ENCODE measurements at places on chromosomes 6 and 20.

DNA sequence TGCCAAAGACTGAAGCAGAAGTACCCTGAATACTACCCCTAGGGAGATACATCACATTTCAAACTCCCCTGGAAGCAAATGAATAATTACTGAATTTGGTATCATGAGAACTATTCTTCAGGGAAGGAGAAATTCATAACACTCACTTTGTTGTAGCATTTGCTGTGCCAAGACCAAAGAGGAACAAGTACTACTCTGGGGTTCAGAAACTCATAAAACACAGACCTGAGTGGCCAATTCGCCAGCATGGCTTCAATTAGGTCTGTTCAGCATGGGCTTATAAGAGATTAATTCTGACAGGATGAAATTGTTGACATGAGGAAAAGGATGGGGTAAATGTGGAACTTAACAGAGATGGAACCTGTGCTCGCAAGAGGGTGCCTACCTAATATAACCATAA lies 6.5 kb downstream of the ELOVL5 start:
- no peak for DNase-seq

GRCh38 chr6:33738153-33738552 lies 8.6 kb downstream of the IP6K3 start:
- DNase-seq: no peak

DNA sequence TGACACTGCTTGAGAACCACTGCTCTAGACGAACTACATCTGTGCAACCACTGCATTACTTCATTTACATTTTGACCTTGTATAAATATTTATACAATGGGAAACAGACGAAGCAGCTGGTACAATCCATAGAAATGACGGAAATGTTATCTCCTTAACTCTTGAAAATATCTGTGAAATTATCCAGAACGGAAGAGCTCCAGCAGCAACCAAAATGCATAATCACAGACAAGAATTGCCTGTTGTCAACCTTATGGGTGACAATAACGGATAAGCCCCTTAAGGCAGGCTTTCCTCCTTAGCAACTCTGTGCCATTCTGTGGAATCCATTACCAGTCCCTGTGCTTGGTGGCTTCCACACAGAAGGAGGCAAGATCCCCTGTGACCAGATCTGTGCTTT lies 115.4 kb downstream of the DTNBP1 start:
- DNase-seq: no peak

- no peak for DNase-seq
Observed at GRCh38 chr6:152206072-152206818, 398.8 kb downstream of the ESR1 start.

- DNase-seq: no peak
Observed at GRCh38 chr20:19835533-19836222, 77.6 kb downstream of the RIN2 start.

- DNase-seq: no peak
Observed at GRCh38 chr6:32132110-32132509, 2.0 kb upstream of the FKBPL start.

DNA sequence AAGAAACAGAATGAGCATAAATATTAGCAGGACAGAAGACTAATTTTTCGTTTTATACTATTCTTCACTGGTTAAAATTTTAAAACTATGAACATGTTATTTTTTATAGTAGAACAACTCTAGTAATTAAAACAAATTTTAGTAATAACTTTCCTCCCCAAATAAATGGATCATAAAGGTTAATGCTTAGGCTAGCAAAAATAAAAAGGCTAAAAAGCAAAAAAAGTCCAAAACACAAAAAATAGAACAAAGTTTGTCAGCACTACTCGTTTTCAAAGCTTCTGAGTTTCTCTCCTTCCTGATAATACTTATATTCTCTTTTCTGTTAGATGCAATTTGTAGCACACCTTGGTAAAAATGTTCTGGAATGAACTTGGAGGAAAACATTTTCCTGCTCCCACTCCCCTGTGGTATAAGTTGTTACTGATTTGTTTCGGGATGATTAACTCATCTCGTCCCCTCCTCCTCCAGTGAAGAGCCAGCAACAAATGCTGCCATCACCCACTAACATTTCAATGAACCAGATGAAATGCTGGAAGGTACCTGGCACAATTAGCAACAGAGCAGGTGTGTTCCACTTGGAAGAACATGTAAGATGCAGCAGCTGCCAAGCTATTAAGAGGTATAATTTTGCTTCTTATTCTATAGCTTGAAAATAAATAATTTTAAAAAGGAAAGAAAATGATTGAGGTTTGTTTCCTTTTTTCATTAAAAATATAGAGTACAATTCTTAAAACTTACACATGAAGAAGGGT lies 130.5 kb downstream of the MYB start:
- DNase-seq: no peak

DNA sequence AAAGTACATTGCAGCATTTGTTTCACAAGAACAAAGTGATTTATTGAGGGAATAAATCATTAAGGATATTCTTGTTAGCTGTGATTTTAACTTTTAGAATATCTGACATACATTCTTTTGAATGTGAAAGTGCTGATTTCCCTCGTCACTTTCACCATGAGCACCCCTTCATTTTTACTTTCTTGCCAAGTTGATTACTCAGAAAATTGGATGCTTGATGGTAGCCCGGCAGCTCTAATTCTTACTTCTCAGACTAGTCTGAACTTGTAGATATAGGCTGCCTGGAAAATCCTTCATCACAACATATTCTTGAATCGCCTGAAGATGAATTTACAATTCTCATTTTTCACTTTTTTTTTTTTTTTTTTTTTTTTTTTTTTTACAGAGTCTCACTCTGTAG lies 147.1 kb upstream of the SMLR1 start:
- DNase-seq: peak; percentile 16

DNA sequence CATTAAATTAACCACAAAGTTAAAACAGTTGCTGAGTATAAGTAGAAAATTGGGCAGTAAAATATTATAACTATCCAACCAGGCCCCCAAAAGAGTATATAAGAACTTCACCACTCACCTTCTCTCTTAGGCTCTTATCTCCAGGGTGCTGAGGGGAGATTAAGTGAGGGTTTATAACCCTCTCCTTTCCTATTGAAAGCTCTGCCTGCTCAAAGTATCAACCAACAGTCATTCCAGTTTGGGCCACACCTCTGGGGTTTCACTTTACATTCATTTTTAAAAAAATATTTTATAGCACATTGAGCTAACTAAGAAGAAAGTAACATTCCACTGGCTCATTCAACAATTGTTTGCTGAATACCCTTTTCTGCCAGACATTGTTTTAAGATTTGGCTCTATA lies 22.1 kb downstream of the GSTA4 start:
- no peak for DNase-seq

- DNase-seq: no peak
Observed at GRCh38 chr6:156980515-156980914, 203.3 kb downstream of the ARID1B start.

DNA sequence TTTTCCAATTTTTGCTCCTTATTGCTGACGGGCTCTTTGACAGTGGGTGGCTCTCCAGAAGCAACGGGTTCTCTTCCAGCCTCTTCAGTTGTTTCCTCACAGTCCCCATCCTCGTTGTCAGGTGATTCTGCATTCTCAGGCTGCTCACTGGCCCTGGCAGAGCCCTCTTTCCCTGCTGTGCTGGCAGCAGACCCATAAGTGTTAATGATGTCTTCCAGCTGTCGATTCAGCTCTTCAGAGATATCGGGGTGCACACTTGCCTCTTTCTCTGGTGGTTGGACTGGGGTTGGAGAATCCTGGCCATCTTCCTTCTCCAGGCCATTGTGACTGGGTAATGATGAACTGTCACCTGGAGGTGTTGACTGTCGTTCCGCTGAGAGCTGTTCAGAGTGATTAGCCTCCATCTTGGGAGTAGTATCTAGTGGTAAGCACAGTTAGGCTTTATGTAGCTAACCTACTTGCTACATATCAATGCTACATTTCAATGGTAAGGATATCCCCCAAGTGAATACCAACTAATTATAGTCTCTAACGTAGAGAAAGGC lies 3.2 kb downstream of the TXLNB start:
- no peak for DNase-seq

GRCh38 chr6:31495580-31495979 lies 2.4 kb upstream of the MICB start:
- peak; percentile 20 for DNase-seq

DNA sequence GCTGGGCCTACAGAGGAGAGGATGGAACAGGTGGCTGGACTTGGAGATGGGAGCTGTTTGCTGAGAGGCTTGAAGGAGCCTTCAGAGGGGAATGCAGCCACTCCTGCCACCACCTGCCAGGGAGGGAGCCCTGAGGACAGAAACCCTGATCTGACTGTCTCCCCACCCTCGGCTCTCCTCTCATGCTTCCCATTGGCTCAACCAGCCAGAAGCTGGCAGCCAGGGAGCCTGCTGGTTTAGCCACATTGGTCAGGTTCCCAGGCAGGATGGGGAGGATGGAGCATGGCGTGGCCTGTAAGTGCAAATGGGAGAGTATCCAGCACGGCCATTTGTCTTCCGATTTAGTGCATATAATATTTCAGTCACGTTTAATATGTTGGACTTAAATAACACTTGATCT lies 12.8 kb downstream of the TREM1 start:
- DNase-seq: no peak

- no peak for DNase-seq
Observed at GRCh38 chr6:150090328-150090727, 21.4 kb upstream of the ULBP3 start.

DNA sequence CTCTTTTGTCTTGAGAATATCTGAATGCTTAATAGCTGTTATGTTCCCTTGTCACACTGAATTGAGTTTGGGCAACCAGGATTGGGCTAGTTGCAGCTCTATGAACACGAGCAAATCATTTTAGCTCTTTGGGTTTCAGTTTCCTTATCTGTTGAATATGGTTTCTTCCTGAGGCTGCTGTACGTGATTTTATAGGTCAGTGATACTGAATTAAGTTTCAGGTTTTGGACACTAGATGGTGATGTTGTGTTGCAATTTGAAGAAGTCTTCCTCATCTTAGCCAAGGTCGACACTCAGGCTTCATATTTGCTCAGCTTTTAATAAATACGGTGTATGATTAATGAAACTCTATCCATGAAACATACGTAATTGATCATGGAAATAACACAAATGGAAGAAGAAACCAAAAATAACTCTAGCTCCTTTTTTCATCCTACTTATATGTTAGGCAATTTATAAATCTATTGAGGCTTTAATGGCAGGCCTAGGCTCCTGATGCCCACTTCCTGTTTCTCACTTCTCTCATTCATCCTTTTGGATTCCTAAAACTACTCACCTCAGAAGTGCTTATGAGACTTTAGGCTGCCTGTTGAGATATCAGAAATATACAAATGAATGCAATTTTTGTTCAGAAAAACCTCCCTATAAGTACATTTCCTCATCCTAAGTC lies 354.1 kb upstream of the MAP3K7 start:
- DNase-seq: peak; percentile 41

- no peak for DNase-seq
Observed at GRCh38 chr20:16390991-16391390, 182.3 kb downstream of the KIF16B start.

DNA sequence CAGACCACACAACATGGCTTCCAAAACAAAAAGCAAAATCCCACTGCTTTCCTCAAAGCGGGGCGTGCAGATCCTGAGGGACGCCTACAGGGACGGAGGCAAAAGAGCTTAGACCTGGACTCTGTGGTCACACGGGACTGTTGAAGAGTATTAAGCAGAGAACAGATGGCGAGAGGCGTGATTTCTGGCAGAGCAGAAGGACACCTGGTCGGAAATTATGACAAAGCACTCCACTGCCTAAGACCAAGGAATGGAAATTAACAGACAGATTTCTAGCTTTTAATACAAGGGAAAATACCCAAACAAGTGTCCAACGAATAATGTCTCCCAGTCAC lies 15.4 kb downstream of the CST7 start:
- DNase-seq: no peak

DNA sequence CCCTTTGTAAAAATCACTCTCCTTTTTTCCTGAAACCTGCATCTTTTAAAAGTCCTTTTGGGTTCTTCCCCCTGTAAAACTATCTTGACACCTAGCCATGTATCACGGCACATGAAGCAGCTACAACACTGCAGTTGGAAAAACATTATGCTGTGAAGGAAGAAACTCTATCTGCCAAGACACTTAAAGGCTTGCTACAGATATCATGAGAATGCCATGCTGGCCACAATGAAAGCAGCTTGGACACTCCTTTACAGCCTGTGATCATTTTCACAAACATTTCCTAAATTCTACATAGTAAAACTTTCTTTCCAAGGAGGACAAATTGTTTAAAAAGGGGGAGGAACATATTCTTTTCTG lies 31.8 kb downstream of the CNKSR3 start:
- no peak for DNase-seq

- no peak for DNase-seq
Observed at GRCh38 chr6:160118620-160119229, 2.9 kb upstream of the SLC22A1 start.

- no peak for DNase-seq
Observed at GRCh38 chr20:16262594-16262993, 310.7 kb downstream of the KIF16B start.

DNA sequence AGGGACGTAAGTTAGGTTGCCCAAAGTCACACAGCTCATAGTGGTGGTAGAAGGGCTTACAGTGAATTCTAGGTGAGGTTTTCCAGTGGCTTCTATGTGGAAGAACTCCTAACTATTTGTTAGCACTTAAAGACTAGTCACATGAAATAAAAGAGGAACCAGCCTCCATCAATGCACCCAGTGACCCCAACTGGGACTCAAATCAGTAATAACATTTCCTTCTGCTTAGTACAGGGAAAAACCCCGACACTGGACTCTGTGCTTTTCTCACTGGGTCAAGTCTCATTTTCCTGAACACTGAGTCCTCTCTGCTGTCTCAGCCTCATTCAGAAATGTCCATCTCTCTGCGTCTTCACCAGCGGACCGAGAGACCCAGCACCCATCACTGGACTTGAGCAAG lies 89.2 kb downstream of the SLC22A23 start:
- DNase-seq: no peak

- DNase-seq: no peak
Observed at GRCh38 chr6:90187437-90188121, 109.1 kb downstream of the BACH2 start.

GRCh38 chr6:147279427-147279826 lies 75.2 kb downstream of the STXBP5 start:
- DNase-seq: no peak

DNA sequence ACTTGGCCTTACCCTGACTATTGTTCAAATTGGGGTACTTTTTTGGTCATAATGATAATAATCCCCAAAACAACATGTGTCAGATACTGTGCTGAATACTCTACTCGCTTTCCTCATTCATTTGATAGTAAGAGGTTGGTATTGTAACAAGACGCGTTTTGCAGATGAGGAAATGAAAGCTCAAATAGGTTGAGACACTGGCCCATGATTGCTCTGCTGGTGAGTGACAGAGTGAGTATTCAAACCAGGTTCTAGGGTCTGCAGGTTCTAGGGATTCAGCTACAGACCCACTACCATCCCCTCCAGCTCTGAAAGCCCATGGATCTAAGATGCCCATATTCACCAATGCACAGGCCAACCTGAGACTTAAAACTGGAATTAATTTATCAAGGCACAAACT lies 1.3 kb upstream of the ENPP4 start:
- no peak for DNase-seq

GRCh38 chr20:13261460-13262301 lies 40.6 kb downstream of the ISM1 start:
- peak; percentile 27 for DNase-seq

GRCh38 chr6:109527989-109528388 lies 45.0 kb upstream of the ZBTB24 start:
- DNase-seq: no peak

- DNase-seq: no peak
Observed at GRCh38 chr6:99789767-99790166, 183.1 kb downstream of the PRDM13 start.

All from fibroblast of skin of left quadriceps (primary cell).